ENCODE measurements at places on chromosomes 1 and 21. TPM values are rescaled to one million over a fixed set of nuclear protein-coding genes. Genes with fewer than 3 reads are reported as not detected.

DNA sequence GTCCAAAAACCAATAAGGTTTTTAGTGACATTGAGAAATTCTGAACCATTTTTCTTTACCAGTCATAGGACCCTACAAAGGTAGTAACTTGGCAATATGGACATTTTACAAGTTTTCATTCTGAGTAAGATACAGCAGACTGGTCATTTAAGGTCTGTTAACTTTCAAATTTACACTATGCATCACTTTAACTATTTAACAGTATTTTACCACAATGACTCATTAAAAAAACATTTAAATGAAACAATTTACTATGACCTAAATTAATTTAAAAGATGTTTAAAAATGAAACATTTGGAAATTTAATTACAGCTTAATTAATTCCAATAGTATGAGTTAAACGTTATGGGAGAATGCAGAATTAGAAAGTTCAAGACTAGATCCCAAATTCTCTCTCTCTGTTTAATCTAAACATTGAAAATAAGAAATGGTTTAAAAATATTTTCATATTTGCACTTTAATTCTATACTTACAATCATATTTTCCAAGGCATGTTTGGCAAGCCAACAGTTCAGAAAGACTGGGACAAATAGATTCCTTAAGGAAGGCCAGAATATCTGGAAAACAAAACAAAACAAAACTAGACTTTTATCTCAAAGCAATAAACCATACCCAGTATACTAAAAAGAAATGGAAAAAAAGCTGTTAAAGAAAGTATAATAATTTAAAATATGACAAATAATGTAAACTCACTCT lies 140.9 kb downstream of the KCNT2 start:
- DNase-seq: no peak

DNA sequence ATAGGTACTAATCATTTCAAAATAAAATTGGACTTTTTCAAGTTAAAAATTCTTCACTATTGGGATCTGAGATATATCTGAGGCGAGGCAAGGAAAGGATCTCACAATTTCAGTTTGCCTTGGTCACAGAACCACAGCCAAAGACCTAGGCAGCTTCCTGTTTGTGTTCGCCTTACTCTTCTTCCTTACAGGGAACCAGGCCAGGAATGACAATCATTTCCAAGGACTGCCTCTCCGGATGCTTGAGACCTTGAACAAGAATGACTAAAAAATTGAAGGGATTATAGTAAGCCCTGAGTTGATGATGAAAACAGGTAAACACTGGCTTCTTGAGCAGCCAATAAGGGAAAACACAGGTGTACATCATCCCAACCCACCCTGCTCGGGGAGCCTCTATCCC lies 35.2 kb upstream of the SERBP1 start:
- no peak for DNase-seq

DNA sequence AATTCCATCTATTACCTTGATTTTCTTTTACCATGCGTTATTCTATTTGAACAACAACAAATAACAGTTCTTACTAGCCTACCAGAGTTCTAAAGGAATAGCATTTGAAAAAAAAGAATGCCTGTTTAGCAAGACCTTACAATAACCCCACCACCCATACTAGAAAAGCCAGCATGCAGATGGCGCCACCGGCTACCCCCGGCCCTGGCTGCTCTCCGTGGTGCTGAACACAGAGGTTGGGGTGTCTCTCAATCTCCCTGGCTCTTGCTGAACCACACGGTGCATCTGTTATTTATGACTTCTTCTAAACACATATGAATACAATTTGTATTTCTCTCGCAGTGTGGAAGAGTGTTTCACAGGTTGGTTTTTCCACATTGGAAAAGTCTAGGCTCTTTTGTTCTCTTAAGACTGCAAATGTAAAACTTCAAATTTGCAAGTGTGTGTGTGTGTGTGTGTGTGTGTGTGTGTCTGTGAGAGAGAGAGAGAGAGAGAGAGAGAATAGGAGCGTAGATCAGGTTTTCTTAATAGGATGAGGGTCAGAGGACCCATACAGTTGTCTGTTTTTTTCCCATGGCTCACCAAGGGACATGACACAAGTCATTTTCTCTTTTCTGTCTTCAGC lies 13.6 kb downstream of the GRIK3 start:
- DNase-seq: no peak

Gene ADCY10
- 0.62 TPM for total RNA-seq

Gene LEFTY1
- total RNA-seq: 0.47 TPM

DNA sequence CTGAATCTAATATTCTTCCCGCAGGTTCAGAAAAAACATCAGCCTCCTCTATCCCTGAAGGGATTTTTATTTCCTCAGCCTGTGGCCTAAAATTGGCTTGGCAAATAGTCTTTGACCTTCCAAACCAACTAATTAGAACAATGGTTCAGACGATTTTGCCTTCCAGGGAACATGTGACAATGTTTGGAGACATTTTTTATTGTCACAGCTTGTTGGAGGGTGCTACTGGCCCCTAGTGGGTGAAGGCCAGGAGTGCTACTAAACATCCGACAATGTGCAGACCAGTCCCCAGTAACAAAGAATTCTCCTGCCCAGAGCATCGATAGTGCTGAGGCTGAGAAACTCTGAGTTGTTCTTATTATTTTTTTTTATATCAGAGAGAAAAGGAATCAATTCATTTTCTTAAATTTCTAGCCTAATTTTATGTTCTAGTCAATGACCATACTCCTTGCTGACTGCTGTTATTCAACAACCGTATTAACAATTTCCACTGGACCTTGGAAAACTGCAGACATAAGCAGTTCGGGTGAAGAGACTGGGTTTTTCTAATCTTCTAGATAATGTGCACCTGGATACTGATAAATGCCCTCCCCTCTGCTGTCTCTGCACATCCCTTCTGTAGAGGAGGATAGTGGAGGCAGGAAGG lies 280.7 kb downstream of the LMX1A start:
- DNase-seq: no peak

Gene FAM72D
- 1.1 TPM for total RNA-seq

- DNase-seq: no peak
These were observed 112.6 kb downstream of the HUNK start for GRCh38 chr21:31985398-31985797.

DNA sequence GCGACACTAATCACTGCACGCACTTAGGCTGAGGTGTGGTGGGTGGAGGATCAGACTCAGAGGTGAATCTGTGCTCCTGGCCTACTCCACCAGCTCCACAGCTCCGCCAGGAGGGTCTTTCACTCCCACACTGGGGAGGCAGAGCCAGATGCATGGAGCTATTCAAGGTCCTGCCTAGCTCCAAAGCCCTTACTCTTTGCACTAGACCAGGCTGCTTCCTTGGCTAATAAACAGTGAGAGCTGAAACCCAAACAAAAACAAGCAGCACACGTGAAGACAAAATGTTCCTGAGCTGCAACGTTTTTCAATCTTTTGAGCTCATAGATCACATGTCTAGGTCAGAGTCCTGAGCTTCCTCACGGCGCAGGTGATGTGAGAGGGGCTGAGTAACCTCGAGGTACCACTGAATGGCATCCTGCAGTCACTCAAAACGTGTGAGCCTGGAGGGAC lies 19.2 kb downstream of the CAPZB start:
- no peak for DNase-seq

- DNase-seq: no peak
These were observed 28.3 kb downstream of the SLC30A7 start for GRCh38 chr1:100924212-100924611.

Gene CD164L2
- not detected for total RNA-seq

DNA sequence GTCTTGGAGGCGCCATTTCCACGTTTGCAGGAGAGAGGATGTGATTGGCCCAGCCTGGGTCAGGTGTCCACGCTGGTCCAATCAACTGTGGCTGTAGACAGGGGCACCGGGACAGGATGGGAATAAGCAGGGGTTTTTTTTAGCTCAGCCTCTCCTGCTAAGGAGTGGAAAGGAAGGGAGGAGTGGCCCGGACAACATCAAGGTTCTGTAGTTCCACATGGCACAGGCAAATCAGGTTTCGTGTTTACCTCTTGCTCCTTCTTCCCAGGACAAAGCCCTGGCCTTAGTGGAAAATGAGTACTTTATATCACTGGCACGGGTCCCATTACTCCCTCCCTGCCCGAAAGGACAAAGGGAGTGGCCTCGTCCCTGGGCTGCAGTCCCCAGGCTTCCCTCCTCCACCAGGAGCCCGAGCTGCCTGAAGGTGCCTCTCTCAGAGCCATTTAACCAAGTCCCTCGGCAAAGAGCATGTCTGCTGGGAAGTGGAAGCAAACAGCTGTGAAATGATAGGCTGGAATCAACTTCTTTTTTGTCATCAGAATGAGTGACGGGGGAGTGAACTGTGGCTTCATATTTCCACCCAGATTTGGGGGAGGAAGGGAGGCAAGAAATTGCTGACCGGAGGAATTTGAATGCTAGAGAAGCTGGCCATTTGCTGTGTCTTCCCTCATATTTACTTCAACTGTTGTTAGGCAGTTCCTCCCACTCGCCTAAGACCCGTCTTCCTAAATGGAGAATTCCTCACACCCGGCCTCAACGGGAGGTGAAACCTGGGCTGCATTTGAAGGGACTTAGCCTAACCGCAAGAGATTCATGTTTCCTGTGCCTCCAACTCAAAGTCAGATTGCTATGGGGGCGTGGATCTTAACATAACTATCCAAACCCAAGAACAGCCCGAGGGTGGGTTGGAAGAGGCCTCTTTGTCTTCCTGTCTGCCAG lies 84.9 kb upstream of the SLC44A3 start:
- DNase-seq: no peak

GRCh38 chr1:24771574-24771973 lies 26.3 kb downstream of the CLIC4 start:
- DNase-seq: no peak

Gene CD53
- 13.1 TPM for total RNA-seq

- no peak for DNase-seq
These were observed 179.2 kb upstream of the LMO4 start for GRCh38 chr1:87149241-87150041.

DNA sequence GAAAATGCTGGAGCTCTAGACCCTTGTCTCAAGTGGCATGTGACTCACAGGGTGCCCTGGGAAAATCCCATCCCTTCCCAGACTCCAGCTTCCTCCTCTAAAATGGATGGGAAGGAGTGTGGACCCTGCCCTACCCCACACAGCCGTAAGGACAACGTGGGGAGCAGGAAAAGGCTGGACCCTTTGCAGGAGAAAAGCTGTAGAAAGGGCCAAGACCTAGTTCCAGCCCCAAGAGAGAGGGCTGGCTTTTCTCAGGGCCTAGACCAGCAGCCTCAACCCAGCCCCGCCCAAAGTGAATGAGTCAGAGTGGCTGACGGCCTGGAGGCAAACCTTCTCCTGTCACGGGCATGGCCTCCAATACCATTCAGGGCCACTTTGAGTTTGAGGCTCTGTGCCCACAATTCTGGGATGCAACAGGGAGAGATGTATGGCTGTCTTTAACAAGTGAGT lies 1.1 kb downstream of the LAMB3 start:
- no peak for DNase-seq

GRCh38 chr1:156571919-156572662 lies at the start of gene IQGAP3:
Gene IQGAP3, minus strand, starts transcription at chr1:156572565. Its CDS starts 36 bp downstream, at chr1:156572529.
- peak; percentile 72 for DNase-seq

DNA sequence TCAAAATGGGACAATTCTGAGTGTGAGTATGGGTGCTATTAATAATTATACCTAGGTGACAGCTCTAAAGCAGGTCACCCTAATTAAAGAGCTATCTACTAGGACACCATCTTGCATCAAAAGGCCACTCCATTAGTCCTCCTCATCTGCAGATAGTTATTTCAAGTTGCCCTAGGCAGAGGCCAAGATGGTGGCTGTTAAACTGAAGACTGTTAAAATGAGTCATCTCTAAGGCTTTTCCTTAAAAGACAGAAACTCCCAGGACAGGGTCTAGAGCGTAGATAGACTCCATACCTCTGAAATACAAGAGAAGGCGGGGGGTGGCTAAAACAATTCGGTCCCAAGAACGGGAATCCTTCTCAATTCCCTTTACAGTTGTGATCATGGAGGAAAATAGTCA lies 4.5 kb upstream of the ZNF697 start:
- no peak for DNase-seq

Gene USH2A
- total RNA-seq: 1.1 TPM

- no peak for DNase-seq
These were observed 152.0 kb downstream of the ADGRL4 start for GRCh38 chr1:78854556-78854955.

Gene CIART
- 2.5 TPM for total RNA-seq

Gene KRTAP21-2
- not detected for total RNA-seq

- no peak for DNase-seq
These were observed 188.9 kb upstream of the EDN2 start for GRCh38 chr1:41673378-41673777.

DNA sequence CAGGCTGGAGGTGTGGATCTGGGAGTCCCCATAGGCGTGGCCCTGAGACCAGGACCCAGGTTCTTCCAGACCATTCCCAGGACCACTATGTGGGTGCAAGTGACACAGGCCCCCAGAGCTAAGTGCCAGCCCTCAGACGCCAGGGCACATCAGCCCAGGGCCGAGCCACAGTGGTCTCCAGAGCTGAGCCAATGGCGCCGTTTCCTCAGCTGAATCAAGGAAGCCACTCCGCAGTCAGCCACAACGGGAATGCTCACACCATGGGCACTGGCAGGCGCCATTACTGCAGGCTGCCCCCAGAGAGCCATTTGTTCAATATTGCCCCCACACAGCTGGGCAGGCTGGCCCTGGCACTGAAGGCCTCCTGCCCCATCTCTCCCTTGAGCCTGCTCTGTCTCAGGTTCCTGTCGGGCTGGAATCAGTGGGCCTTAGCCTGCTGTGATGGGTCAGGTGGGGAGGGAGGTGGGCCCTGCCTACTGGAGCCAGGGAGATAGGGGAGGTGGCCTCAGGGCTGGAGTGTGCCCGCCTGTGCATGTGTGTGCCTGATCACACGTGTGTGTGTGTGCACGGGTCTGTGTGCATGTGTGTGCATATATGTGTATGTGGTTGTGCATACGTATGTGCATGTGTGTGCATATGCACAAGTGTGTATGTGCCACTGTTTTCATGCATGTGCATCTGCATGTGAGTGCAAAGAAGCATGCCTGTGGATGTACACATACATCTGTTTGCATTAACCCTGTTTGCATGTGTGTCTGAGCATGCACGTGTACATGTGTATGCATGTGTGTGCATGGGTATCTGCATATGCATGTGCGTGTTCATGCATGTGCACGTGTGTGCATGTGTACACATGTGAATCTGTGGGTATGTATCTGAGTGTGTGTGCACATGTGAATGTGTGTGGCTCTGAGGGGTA lies 6.1 kb downstream of the GJC2 start:
- DNase-seq: no peak

Gene MAP10
- 9.0 TPM for total RNA-seq

Data from occipital lobe (tissue), 3 donors.